ENCODE measurements at places on chromosomes 6 and 20.

GRCh38 chr6:170114187-170114945, 176.5 kb downstream of the DLL1 start:
- no peak for DNase-seq

GRCh38 chr6:11854408-11855165, 76.0 kb upstream of the ADTRP start:
- DNase-seq = peak; percentile 45

DNA sequence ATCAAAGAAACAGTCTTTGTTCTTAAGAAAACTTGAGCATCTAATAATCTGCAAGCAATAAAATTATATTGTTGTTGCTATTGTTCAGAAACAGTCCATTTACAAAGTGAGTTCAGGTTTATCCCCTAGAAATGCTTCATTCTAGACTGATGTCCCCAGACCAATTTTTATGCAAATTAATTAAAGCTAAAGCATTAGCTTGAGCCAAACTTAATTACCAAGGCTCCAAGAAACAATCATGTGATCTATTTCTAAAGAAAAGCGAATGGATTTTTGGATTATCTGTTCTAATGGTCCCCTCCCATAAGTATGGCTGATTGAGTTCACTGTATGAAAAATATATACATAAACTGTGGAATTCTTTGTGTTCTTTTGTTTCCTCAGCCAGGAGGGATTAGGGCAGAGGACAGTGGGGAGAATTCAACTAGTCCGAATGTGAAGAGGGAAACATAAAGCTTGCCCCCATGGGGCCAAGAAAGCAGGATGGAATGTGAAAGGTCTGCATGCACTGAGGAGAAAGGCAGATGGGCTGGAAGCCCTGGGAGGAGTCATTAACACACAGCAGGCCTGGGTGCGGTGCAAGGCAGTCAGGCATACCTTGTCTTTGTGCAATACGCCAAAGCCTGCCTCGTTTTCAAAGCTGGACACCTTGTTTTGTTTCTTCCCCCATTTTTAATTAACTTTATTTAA, 597.1 kb downstream of the KIF16B start:
- no peak for DNase-seq

DNA sequence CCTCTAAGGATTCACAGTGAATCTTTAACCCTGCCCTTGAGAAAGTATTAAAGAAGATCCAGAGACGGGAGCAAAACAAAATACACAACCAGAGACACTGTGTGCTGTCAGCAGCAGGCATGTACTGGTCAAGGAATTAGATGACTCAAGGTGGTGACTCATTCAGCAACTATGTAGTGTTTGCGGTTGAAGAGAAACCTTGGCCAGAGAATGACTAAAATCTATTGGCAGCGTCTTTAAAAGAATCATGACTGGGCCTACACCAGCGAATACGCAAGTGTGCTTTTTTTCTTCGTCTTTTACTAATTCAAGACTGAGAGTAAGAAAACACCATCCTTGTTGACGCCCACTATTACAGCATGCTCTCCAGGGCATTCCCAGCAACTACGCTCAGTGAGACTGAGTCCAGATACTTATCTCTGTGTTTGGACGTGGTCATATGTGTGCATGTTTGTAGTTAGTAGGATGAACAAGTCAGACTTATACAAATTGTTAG, 72.4 kb upstream of the BACH2 start:
- DNase-seq = peak; percentile 78

DNA sequence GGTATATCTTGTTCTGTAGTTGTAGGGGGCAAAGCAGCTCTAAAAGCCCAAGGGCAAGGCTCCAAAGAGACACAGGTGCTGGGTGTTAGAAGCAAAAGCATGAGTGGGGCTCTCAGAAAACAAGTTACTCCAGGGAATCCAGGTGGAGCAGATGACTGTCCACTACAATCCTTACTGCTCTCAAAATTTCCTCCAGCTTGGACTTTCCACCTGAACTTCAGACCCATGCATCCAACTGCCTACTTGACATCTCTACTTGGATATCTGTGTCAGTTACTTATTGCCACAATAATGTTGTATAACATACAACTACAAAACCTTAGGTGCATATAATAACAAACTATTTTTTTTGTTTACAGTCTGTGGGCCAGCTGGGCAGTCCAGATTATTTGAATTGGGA, 22.8 kb upstream of the DTNBP1 start:
- DNase-seq = no peak

DNA sequence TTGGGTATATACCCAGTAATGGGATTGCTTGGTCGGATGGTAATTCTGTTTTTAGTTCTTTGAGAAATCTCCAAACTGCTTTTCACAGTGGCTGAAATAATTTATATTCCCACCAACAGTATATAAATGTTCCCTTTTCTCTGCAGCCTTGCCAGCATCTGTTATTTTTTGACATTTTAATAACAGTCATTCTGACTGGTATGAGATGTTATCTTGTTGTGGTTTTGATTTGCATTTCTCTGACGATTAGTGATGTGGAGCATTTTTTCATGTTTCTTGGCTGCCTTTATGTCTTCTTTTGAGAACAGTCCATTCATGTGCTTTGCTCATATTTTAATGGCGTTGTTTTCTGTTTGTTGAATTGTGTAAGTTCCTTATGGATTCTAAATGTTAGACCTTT, 641.6 kb downstream of the HACE1 start:
- no peak for DNase-seq

GRCh38 chr20:57800791-57801430, 91.1 kb upstream of the PMEPA1 start:
- no peak for DNase-seq

- no peak for DNase-seq
Observed at GRCh38 chr20:34680586-34681175, 3.8 kb upstream of the PIGU start.

DNA sequence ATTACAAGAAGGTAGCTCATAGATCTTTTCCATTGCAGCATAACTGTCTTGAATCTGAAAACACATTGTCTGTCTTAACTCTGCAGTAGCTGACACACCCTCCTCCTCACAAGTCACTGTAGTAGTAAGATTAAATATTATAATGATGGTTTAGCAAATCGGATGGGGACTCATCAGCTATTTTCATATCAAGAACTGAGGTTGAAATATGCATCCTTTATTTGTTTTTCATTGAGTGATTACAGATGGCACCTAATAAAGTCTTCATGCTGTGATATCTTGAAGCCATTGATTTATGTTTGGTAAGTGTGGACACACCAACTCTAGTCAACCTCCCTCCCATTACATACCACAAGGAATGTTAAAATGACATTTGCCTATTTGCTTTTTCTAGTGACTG, 267.4 kb upstream of the TAB2 start:
- no peak for DNase-seq

GRCh38 chr6:134047673-134048072, 4.8 kb downstream of the SLC2A12 start:
- no peak for DNase-seq

GRCh38 chr6:148738946-148739821, 7.6 kb upstream of the UST start:
- no peak for DNase-seq

- DNase-seq = no peak
Observed at GRCh38 chr20:8372824-8373380, 240.8 kb downstream of the PLCB1 start.

DNA sequence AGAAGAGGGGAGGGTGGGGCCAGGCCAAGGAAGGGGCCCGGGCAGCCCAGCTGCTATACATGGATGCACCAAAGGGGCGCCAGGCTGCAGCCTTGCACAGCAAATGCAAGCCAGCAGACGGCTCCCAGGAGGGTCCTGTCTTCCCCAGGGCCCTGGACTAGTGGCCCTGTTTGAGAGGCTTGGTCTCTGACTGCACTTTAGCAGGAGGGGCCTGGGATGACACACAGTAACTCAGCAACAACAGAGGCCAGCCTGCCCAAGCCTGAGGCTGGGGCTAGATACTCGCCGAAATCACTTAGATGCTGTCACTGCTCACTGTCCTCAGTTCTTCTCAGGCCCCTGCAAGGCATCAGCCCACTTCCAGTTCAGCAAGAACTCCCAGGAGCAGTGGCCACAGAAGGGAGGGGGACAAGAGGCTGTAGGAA, 73.5 kb downstream of the TRAM2 start:
- DNase-seq = no peak

DNA sequence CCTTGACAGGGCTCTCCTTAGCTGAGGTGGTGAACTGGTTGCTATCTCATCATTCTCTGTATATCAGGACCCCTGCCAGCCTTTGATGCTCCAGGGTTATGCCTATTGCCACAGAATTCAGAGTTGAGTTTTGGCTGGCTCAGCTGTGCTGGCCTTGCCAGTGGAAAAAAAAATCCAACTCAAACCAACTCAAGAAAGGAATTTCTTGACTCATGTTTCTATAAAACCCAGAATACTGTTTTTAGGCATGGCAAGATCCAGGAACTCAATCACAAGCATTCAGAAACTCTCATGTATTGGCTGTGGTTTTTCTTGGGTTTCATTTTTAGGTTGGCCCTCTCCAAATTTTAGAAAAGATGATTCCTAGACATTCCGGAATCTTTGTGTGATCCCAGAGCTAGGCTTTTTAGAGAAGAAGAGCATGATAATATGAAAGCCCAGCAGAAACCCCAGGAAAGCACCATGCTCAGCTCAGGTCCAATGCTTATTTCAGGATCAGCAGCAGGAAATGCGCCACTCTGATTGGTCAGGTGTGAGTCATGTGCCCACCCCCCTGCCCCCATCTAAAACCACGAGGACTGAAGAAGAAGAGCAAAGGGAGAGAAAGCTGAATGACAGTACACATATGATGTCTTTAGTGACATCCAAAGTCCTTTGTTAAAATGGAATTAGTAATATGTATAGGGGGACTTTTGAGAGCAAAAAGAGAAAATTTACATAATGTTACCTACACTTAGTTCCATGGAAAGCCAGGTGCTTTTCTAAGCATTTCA, 122.9 kb downstream of the RNF144B start:
- DNase-seq = no peak

GRCh38 chr20:22567944-22568871, 16.2 kb downstream of the FOXA2 start:
- no peak for DNase-seq

GRCh38 chr6:25689966-25690365, 38.0 kb downstream of the SCGN start:
- DNase-seq = no peak

DNA sequence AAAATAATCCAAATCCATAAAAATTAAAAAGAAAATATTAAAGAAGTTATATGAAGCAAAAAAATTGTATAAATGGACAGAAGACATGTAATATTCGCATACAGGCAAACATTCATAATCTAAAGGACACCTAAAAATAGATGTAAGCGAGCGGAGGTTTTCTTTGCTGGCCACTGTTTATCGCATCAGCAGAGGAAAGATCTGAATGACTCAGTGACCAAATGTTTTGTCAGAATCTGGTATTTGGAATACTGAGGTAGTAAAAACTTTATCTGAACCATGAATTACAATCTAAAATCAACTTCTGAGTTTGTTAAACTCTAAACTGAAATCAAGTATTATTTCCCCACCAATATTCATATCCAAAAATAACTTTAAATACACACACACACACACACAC, 7.8 kb downstream of the TSPYL4 start:
- DNase-seq = no peak

GRCh38 chr20:19813846-19814640, 56.0 kb downstream of the RIN2 start:
- no peak for DNase-seq

DNA sequence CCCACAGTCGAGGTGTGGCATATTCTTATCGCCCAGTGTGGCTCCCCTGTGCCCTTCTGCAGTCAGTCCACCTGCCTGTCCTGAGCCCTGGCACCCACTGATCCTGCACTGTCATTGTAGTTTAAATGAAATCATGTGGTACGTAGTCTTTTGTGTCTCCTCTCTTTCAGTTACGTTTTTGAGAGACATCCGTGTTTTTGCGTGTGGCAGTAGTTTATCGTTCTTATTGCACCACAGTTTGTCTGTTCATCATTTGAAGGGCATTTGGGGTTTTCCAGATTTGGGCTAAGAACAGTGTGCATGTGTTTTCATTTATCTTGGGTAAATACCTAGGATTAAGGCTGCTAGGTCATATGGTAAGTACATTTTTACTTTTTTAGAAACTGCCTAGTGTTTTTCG, 49.3 kb downstream of the SPATA2 start:
- DNase-seq = no peak

- no peak for DNase-seq
Observed at GRCh38 chr20:48080583-48080982, 295.3 kb upstream of the SULF2 start.

- no peak for DNase-seq
Observed at GRCh38 chr6:26033941-26034354, 53.3 kb upstream of the HFE start.

- DNase-seq = no peak
Observed at GRCh38 chr6:81003156-81003555, 749.3 kb downstream of the TENT5A start.

DNA sequence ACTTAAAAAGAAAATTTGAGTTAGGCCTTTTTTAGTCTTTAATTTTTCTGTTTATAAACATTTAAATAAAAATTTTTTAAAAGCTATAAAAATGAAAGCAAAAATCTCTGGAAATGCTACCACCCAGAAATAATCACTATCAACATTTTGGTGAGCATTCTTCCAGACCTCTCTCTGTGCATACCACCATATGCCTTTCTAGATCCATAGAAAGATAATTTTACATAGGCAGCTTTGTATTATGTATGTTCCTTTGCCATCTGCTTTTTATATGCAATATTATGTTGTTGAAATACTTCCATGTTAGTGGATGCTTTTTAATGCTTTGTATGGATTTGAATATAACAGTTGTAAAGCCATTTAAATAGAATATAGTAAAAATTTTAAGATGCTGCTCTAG, 496.7 kb upstream of the HTR1E start:
- no peak for DNase-seq

- DNase-seq = no peak
Observed at GRCh38 chr20:38242848-38243708, 17.5 kb downstream of the KIAA1755 start.

DNA sequence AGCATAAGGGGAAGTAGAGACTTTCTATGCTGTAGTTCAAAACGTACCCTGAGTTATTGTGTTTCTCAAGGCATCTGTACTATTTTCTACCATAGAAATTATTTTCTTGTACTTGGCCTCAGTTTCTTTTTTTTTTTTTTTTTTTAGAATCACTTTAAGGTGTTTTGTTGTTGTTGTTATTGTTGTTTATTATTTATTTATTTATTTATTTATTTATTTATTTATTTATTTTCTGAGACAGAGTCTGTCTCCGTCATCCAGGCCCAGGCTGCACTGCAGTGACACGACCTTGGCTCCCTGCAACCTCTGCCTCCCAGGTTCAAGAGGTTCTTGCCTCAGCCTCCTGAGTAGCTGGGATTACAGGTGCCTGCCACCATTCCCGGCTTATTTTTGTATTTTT, 179.1 kb downstream of the GRIK2 start:
- DNase-seq = no peak

- DNase-seq = no peak
Observed at GRCh38 chr20:62272200-62272599, 30.6 kb upstream of the ADRM1 start.

DNA sequence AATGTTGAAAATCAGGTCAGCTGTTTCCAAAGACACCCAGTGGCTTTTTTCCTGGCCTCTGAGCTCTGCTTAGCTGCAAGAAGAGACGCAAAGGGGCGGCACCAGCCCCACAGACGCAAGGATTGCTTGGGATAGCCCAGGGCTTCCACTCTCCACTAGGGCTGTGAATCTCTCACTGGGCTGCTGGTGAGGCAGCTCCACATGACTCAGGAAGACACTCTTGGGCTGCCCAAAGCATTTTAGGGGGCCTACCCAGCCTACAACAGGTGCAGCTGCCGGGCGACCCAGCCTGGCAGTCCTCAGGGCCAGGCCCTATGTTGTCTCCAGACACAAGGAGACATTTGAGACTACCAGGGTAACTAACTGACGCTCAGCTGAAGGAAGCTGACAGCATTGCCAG, 59.8 kb downstream of the FAM50B start:
- no peak for DNase-seq

Data from GM20000 (cell line).